ENCODE measurements at places on chromosomes 13 and 19.

GRCh38 chr13:76942363-76942762 is 5.9 kb upstream of the ACOD1 start:
- DNase-seq = no peak

GRCh38 chr13:110150384-110151101 is 156.4 kb downstream of the COL4A1 start:
- DNase-seq = no peak

DNA sequence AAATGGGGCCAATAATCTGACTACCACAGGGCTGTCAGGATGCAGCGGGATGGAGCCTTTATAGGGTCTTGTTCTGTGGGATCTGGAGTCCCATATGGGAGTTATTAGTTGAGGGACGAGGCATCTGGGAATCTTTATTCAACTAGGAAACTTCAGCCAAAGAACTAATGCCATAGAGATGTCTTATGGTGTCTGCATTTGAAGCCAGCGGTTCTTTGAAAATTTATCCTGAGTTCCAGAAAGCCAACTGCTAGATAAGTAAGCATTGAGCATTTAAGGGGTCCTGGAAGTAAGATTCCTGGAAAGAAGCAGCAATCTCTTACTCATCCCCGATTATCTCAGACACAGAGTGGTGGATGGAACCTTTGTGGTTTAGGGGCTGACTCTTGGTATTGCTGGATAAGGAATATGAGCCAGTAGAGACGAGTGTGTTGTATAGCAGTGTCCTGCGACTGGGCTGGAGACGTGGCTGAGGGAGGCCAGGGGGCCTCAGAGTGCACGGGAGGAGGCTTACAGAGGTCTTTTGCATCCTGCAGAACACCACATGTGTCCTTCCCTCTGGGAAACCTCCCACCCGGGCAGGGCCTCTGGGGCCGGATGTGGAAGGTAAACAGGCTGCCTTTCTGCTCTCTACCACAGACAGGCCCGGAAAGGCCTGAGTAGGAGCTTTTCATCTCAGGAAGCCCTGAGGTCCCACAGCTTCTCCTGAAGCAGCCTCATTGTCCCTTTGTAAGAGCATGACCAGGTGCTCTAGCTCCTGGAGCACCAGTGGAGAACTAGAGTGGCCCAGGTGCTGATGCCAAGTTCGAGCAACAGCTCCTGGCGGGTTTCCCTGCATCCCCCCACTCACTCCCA is 28.8 kb downstream of the ACTN4 start:
- DNase-seq = peak; percentile 69

DNA sequence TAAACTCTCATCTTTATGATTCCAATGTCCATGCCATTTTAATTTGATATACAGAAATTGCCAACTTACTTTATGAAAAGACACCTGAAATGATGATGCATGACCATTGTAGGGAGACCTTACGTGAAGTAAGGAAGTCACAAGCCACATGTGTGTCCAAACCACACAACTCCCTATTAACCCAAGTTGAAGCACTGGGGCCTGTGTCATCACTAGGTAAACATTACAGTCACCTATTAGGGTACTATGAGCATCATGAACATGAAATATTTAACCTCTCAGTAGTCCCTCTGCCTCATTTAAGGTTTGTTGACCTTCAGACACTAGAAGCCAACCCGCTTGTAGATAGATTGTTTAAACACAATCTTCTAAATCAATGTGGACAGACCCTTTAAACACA is 576.9 kb downstream of the IRS2 start:
- DNase-seq = no peak

DNA sequence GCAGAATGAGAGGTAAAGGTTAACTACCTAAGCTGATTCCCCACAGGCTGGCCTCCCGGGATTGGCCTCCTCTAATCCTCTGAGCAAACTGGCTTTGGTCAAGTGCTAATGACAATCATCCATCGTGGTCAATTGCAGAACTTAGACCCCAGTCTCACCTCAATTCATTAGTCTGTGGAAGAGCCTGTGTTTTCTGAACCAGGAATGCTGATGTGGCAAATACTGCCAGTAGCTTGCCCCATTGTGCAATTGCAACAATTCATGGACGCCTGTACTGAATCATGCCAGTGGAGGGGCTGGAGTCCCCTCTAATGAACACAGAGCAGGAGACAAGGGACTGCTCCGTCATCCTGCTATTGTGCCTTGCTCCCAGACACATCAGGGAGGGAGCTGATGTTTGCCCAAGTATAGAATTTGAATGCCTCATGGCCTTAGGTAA is 1256.5 kb downstream of the EFNB2 start:
- no peak for DNase-seq

DNA sequence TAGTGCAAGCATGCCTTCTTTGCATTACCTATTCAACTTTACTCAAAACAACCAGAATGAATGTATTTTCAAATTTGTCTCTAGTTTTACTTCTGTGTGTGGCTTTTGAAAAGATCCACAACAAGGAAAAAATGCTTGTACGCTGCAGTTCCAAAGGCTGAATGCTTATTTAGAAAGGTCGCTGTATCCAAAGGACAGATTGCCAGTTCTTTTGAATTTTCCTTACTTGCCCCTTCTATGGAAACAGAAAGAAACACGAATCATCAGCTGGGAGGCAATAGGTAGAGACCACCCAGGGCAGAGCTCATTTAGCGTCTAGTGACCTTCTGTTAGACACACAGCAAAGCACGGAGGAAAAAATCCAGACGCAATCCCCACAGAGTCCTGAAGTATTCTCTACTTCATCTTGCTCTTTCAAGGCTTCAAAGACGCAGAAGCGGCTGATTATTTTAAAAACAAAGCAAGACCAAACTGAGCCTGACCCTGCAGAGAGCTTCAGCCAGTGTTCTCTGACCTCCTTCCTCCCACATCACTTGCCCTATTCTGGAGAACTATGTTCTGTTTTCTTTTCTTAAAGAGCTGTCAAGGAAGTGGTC is 674.6 kb upstream of the SGCG start:
- peak; percentile 29 for DNase-seq

- peak; percentile 93 for DNase-seq
These were observed 18.7 kb downstream of the PAF1 start for GRCh38 chr19:39372047-39372802.

- peak; percentile 70 for DNase-seq
These were observed 714 bp downstream of the POLRMT start for GRCh38 chr19:632579-633067.

DNA sequence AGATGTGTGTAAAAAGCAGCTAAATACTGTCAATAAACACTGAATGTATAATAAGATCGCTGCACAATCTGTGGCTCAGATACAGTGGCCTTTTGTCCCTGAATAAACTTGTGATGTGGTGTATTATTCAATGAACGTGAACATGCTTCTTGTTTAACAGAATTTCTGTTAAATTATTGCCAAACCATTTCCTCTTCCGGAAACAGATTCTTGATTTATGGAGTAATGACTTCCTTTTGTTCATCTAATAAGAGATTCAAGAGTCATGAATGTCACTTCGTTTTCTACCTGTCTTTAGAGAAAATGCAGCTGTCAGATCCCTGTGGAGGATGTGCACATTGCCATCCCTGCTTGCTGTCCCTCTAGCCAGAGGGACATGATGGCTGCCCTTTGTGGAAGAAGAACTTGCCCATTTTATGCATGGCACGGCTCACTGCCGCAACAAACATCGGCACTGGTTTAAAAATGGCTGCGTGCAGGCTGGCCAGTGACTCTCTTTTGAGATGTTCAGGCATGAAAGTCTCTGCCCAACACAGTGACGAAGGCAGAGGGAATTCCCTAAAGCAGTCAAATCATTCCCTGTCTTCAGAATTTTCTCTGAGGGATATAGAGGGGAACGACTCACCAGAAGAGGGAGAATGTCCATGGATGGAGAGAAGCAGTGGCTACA is 3.1 kb upstream of the TNFSF13B start:
- no peak for DNase-seq

DNA sequence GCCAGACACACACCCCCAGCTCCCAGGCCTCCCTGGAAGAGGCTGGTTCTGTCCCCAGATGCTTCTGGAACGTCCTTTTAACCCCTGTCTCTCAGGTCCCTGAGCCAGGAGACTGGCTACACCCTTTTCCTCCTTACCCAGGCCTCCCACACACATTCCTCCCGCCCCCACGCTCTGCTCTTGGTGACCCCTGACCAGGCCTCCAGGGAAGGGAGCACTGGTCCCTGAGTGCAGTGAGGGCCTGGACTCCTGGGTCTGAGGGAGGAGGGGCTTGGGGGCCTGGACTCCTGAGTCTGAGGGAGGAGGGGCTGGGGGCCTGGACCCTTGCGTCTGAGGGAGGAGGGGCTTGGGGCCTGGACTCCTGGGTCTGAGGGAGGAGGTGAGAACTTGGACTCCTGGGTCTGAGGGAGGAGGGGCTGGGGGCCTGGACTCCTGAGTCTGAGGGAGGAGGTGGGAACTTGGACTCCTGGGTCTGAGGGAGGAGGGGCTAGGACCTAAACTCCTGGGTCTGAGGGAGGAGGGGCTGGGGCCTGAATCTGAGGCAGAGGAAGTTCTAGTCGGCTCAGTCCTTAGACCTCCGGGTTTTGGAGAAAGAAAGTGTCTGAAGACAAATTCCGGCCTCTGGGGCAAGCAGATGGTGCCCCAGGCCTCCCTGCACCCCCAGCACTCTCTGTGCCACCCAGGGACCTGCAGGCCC is 527 bp downstream of the KLK6 start:
- DNase-seq = peak; percentile 91

- DNase-seq = peak; percentile 76
These were observed 1.1 kb downstream of the TSSK6 start for GRCh38 chr19:19514215-19514657.

GRCh38 chr19:10618846-10619245 is 6.5 kb upstream of the SLC44A2 start:
- no peak for DNase-seq

GRCh38 chr13:112968380-112968909 is 569 bp upstream of the MCF2L start:
- DNase-seq = peak; percentile 50

GRCh38 chr13:82358284-82358683 is 1524.0 kb downstream of the SLITRK1 start:
- DNase-seq = no peak

DNA sequence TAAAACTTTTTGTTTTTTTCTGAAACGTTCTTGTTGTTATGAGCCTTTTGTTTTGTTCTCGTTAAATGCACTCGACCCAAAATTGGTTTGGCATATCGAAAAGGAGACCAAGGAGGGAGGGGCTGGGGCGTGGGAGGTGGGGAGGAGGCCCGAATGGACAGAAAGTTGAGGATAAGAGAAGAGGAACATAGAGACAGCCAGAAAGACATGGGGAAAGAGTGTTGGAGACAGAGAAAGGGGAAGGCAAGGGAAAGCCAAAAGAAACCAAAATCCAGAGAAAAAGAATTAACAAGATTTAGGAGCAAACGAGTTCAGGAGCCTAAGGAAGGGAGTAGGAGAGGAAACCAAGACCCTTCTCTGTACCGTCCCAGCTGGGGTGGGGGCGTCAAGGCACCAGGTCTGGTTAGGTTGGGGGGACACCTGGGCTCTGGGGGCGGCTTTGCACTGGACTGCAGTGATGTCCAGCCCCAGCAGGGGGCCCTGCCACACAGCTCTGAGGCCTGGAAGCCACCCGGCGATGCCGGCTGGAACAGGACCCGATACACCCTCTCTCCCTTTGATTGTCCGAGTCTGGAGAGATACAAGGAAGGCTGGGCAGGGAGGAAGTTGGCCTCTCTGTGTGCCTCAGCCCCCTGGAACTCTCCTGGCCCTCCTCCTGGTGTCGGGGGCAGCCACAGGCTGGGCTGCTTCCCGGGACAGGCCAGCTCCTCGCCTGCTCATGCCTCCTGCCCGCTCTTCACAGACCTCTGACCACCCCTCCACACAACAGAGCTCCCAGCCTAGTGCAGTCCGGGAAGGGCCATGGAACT is 11.6 kb upstream of the ASF1B start:
- peak; percentile 92 for DNase-seq

- no peak for DNase-seq
These were observed 22.0 kb upstream of the POU4F1 start for GRCh38 chr13:78625384-78625783.

GRCh38 chr19:5956728-5957127 is 21.2 kb downstream of the RANBP3 start:
- peak; percentile 9 for DNase-seq

DNA sequence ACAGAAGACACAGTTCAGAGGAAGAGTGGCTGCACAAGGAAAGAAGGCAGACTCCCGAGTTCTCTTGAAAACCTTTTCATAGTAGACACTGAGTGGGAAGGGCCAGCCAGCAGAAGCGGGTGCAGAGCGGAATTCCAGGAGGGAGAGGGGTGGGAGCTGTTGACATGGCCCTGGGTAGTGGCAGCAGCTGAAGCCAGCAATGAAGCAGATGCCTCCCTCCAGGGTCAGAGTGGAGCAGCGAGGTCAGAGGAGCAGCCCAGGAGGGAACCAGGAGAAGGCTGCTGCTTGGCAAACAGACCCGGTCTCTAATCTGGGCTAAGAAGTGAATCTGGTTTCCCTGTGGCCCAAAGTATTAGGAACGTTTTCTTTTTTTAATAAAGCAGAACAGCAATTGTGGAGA is 73.9 kb upstream of the SPATA13 start:
- DNase-seq = no peak

- no peak for DNase-seq
These were observed 295.0 kb downstream of the ZNF536 start for GRCh38 chr19:30667227-30667626.

DNA sequence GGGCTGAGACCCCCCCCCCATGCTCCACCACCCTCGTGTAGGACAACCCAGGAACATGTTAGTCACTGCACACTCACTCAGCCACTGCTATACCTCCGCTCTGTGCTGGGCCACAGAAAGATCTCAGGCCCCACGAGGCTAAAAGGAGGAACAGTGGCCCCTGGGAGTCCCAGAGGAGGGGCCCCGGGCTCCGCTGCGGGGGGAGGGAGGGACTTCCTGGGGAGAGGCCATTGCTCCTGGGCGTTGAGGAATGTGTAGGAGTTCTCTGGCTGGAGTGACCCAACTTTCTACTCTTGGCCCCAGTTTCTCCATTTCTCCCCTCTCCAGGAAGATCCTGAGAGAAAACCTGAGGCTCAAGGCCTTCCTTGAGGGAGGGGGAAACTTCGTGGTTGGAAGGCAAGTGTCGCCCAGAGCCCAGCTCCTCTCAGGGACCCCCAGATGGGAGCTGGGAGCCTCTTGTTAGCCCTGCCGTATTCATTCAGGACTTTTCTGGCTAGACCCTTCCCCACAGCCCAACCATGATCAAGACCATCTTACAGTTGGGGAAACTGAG is 13.6 kb downstream of the ONECUT3 start:
- no peak for DNase-seq
